ENCODE measurements at places on chromosomes 1 and 21.

GRCh38 chr1:20370698-20371097 lies 80.0 kb downstream of the VWA5B1 start:
- no peak for DNase-seq

- peak; percentile 68 for DNase-seq
Measured at GRCh38 chr1:168603501-168604110, 27.2 kb downstream of the XCL1 start.

- no peak for DNase-seq
Measured at GRCh38 chr1:180462102-180462501, 40.3 kb downstream of the ACBD6 start.

DNA sequence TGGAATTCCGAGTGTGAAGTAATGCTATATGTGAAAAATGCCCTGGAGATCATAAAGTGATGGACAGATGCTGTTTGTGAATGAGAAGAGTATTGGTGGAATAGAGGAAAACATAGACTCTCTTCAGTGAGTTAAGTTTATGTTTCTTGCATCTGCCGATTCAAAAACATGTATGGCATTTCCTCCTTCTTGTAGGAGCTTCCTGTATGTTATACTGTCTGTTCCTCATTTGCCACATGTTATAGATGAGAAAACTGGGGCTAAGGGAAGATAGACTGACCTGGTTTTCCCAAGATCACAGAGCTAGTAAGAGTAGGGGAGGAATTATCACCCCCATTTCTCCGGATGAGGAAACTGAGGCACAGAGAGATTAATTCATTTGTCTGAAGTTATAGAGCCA lies 41.1 kb upstream of the IL20 start:
- no peak for DNase-seq

- DNase-seq = no peak
Measured at GRCh38 chr21:38311765-38312164, 55.0 kb downstream of the KCNJ15 start.

DNA sequence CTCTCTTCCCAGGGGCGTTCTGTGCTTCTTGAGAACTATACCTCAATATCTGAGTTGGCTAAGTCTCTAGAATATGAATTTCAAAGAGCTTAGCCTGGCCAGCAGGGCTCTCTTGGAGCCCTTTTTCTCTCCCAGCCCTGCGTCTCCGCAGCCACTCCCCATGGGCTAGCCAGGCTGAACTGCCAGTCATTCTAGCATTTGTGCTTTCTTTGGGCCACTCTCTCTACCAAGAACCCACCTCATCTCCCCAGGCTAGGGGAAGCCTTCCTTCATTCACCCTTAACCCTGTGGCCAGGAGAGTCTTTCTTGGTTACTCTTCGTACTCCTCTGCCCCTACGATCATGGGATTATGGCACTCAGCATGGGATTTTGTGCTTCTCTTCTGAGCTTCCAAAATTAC lies 18.2 kb downstream of the ABCG1 start:
- no peak for DNase-seq

GRCh38 chr1:100320311-100321099 lies 31.8 kb upstream of the CDC14A start:
- DNase-seq = no peak

Measured in stimulated activated CD4-positive, alpha-beta T cell treated with anti-CD3 and anti-CD28 coated beads, Interleukin-1b, Interleukin-23, amount 100 ng/mL, for 48 hours (primary cell).